ENCODE measurements at places on chromosomes 4 and X.

DNA sequence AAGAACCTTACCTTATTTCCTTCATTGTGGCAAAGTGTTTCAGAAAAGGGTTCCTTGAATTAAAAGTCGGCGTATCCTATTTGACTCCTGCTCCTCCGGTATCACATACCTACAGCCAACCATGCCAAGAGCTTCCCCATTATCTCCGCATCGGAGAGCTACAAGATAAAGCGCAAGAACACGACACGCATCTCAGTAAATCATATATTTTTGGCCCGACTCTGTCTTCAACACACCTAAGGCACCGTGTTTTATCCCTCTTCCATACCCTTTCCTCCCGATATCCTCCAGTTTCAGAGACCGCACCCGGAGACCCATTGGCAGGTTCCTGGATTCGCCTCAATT is 497 bp upstream of the THAP9 start:
- DNase-seq: no peak

DNA sequence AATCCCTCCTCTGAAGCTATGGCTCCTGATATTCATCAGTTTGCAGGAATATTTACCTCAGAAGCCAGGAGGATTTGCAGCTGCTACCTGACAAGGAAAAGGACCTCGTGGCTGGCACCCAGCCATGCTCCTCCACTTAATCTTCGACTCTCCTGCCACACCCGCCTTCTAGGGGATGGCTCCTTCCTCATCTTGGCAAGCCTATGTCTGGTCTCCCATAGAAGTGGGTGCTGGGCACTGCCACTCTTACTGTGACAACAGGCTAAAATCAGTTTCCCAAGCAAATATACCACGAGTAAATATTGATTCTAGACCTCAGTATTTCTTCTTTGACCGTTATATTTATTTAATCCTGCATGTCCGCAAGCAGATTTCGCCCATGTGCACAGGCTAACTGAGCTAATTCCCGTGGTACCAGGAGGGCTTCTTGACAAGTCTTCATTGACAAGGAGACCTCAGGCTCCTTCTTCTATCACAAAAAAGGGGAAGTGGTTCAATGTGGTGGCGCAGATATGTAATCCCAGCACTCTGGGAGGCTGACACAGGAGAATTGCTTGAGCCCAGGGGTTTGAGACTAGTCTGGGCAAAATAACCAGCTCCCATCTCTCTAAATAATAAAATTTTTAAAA is 52.6 kb upstream of the DCTD start:
- DNase-seq: no peak

DNA sequence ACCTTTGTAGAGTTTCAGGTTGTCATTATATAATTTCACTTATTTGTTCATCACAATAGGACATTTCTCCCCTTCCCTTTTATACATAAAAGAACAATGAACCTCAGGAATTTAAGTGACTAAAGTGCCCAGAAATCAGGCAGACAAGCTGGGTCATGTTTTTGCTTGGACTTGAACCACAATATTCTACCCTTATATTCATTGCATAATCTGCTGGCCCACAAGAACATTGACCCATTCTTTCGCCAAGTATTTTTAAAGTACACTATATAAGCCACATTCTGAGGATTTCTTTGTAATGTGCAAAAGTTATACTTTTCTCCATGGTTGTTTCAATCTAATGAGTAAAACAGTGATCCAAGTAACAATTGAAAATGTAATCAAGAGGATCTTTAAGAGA is 637.5 kb upstream of the SLIT2 start:
- DNase-seq: no peak

DNA sequence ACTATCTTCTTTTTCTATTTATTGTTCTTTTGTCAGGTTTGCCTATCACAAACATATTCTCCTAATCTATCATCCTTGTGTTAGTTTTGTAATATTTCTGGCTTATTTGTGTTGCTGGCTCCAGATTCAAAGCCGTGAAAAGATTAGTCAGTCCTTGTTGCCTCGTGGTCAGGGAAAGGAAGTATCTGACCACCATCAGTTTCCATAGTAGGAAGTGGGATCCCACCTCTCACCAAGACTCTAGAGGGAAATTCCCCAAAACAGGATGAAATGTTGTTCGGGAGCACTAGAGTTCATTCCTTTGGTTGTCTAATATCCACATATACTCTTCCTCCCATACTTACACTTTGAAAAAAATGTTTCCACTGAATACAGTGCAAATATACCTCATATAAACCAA is 131.0 kb upstream of the HUWE1 start:
- DNase-seq: no peak

DNA sequence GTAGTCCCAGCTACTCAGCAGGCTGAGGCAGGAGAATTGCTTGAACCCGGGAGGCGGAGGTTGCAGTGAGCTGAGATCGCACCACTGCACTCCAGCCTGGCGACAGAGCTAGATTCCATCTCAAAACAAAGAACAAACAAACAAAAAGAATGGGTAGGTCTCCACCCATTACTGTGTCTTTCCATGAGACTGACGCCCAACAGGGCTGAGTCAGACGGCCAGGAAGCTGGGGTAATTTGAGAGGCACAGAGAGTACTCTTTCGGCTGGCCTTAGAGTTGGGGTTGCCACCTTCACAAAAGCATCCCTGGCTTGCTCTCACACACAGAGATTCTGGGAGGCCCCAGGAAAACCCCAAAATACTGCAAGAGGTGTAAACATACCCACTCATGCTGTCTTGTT is 72.0 kb upstream of the DHRSX start:
- no peak for DNase-seq

DNA sequence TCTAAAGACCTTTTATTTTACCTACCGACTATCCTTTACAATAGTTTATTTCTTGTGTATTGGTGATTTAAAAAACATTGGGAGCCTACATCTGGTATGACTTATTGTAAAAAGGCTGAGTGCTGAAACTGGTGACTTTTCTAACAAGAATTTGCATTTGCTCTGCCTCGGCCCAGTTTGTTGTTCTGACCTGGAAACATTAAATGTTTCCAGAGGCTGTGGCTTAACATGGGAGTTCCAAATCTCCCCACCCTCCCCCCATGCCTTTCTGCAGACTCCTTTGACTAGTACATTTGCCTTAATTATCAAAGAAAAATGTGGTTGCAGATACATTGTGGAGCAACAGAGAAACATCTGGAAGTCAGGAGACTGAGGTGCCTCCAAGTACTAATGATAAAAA is 39.8 kb downstream of the SPCS3 start:
- no peak for DNase-seq
